ENCODE measurements at places on chromosomes 6 and 20.
A peak's percentile ranks its signal among the peaks of the same experiment; 100 is the strongest.

GRCh38 chr6:39516471-39516870, 194.0 kb upstream of the KCNK16 start:
- DNase-seq: no peak

- no peak for DNase-seq
Observed at GRCh38 chr20:33553516-33553915, 63.6 kb downstream of the CBFA2T2 start.

DNA sequence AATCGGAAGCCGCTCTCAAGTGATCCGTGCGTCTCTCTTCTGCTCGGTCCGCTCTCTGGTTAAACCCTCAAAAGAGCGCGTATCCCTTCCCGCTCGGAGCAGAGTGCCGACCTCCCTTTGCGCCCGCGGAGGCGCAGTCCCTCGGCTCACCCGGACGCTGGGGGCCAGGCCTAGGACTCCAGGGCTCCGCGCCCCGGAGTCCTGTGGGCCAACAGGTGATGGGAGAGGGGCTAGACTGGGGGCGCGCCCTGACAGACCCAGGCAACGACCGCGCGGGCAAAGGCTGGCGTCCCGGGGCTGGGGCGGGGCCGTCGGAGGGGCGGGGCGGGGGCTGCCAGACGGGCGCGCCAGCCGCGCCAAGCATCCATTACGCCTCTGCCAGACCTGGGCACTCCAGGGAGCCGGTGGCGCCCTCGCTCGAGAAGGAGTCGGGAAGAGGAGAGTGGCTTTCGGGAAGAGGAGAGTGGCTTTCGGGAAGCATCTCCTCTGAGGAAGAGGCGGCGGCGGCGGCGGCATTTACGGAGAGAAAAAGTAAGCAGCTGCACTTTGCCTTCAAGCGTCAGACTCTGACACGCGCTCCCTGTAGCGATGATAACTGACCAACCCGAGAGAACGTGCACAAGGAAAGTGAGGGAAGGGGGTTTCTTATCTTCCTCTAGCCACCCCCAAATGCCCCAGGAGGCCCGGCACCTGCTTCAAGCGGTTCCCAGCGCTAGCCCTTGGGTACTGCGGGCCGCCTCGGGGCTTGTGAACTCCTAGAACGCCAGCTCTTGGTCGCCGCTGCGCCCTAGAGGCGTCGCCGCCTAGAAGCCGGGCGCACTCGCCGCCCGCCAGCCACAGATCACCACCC, 2.6 kb downstream of the EPHA7 start:
- DNase-seq: peak; percentile 51

GRCh38 chr6:43277306-43277642, 20.8 kb upstream of the SLC22A7 start:
- DNase-seq: no peak

DNA sequence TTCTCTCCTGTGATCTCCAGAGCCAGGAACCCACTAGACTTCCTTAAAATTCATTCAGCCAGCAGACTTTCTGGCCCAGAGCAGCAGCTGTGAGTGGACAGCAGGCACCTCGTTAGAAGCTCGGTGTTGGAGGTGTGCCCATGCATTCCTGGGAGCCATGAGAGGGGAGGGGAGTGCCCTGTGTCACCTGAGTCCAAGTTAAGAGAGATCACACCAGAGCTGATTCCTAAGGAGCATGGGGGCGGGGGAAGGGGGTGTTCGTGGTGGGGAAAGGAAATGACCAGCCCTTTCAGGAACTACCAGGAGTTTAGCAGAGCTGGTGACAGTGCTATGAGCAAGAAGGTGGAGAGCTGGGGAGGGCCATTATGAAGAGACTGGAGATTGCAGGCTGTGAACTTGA, 46.9 kb downstream of the GFRA4 start:
- no peak for DNase-seq

DNA sequence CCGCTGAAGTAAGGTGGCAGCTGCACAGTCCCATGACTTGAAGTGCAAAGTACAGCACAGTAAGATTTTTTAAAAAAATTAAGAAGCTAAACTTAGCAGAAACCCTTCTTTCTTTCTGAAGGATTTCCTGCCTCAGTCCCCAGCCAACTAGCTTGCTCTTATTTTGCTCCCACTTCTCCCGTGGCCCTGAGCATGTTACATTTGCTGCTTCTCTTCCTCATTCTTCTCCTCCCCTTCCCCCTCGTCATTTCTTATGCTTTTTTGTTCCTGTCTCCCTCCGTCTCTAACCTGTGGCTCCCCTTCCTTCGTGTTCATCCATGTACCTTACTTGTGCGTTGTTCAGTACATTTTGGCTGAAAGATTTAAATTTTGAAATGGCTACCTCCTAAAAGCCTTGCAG, 123.0 kb downstream of the SASH1 start:
- DNase-seq: no peak

- DNase-seq: no peak
Observed at GRCh38 chr6:36210886-36211595, 14.5 kb downstream of the BRPF3 start.

DNA sequence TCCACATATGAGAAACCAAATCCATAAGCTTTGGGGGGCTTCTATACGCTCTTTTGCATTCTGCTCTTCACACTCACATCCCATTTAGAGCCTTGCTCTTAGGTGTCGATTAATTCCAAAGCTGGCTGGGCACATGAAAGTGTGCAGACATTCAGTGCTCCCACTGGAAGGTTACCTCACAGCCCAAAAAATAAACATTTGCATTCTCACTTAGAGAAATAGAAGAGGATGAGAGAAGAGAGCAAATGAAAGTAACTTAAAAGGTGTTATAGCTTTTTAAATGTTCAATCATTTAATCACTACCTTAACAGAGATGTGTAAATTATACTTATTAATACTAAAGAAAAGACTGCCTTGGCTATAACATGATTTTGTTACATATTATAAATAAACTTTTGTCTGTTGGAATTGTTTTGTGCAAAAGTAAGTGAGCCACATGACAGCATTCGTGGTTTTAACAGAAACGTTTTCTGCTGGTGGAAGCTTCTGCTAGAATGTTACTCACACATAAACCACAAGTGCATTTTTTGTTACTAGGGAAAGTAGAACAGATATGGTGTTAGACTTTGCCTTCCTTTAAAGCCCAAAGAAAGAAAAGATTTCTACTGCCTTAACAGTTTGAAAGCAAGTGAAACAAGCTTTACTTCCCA, 116.7 kb downstream of the SIM1 start:
- DNase-seq: no peak

- DNase-seq: no peak
Observed at GRCh38 chr6:46510651-46511050, 19.4 kb upstream of the RCAN2 start.

DNA sequence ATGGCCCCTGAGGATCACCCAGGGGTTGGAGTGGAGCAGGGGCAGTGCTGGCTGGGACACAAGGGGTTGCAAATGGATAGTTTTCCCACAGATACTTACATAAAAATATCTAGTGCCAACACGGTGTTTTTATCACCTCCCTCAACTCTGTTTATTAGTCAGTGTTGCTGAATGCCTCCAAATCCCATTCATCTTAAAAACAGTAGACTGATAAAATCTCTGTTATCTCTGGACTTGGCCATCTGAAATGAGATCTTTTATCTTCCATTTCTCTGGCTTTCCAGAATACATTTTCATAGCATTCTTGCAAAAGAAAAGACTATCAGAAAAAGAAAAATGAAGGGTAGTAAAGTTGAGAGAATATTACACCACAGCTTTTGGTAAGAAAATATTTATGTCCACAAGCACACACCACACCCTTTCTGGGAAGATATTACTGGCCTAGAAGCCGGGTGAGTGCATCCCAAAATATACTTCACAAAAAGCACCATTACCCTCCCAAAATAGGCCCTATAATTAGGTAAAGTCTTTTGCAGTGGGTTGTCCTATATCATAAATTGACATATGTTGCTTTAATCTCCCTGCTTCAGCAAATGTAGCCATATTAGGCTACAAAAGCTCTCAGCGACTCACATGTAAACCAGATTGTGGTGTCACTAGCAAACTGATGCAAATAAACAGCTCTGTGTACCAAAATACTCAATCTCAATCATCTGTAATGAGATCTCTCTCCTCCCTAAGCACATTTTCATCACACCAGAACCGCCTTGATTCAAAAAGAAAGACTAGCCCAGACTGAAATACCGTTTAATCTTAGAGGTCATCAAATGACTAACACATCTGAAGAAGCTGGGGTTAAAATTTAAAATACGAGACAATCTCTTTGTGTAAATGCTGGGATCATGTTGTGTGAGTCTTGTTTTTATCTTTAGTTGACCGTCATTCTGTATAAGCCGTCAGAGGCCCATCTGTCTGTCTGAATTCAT, 96.7 kb downstream of the FYN start:
- no peak for DNase-seq

- no peak for DNase-seq
Observed at GRCh38 chr20:56978475-56978874, 288.0 kb downstream of the BMP7 start.

GRCh38 chr6:11386323-11386722, 151.2 kb upstream of the TMEM170B start:
- no peak for DNase-seq

- no peak for DNase-seq
Observed at GRCh38 chr20:25195962-25196785, 662 bp downstream of the ENTPD6 start.

GRCh38 chr6:21204951-21205350, 388.6 kb upstream of the SOX4 start:
- no peak for DNase-seq

DNA sequence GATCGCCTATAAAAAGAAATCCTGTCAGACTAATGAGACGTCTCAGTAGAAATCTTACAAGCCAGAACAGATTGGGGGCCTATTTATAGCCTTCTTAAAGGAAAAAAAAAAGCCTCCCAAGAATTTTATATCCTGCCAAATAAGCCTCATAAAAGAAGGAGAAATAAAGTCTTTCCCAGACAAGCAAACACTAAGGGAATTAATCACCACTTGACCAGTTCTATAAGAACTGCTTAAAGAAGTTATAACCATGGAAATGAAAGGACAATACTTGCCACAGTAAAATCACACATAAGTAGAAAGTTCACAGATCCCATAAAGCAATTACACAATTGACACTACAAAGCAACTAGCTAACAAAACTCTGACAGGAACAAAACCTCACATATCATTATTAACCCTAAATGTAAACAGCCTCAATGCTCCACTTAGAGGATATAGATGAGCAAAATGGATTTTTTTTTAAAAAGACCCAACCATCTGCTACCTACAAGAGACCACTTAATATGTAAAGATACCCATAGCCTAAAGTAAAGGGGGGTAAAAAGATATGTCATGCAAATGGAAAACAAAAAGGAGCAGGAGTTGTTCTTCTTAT, 13.4 kb downstream of the SLC22A16 start:
- no peak for DNase-seq

GRCh38 chr20:14334306-14334930, 3.0 kb downstream of the FLRT3 start:
- DNase-seq: peak; percentile 96

DNA sequence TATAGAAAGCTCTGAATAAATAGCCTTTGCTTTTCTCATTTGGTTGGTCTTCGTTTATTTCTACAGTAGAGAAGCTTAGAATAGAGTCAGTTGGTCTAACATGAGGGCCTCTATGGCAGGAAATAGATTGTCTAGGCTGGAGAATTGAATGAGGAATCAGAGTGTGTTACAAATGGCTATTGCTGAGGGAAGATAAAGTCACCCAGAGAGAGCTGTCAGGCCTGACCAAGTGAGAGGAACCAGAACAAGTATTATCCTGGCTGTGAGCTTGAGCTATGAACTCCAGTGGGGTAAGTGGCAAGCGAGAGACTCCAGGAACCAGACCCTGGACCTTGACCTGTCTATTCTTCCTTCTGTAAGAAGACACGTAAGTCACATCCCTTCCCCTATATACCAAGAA, 353.1 kb downstream of the CD83 start:
- DNase-seq: no peak

- DNase-seq: no peak
Observed at GRCh38 chr6:95143408-95144180, 433.7 kb upstream of the MANEA start.

- no peak for DNase-seq
Observed at GRCh38 chr6:92408350-92408749, 1011.0 kb downstream of the EPHA7 start.
